ENCODE measurements at places on chromosomes 7 and 10.

DNA sequence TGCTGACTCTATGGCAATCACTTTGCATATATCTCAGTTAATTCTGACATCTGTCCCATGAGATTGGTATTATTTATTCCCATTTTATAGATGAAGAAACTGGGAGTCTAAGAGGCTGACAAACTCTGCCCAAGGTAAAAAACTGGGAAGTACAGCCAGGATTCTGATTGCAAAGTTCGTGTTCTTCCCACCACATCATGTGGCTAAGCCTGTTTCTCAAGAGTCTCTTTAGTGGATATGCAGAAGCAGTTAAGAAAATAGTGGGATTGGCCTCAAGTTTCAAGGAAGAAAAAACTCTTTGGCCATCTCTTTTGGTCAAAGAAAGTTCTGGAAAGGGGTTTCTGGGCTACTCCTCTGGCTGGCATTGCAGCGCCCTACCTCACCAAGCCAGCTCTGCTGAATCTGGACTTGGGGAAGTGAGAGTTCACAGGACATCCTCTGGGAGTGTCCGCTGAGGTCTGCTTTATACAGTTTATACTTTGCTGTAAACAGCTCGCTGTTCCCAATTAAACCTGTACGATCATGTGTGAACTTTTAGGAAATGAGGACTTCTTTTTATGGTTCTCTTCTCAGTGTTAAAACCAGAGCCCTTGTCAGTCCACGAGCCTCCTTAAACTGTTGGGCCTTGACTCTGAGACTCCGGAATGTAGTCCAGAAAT lies 12.2 kb upstream of the BMPR1A start:
- DNase-seq: no peak

GRCh38 chr10:62054830-62055229 lies 153.3 kb downstream of the ARID5B start:
- DNase-seq: no peak

GRCh38 chr10:44807451-44807850 lies 103.7 kb upstream of the TMEM72 start:
- DNase-seq: no peak

- no peak for DNase-seq
Measured at GRCh38 chr10:571688-572451, 117.6 kb downstream of the DIP2C start.

DNA sequence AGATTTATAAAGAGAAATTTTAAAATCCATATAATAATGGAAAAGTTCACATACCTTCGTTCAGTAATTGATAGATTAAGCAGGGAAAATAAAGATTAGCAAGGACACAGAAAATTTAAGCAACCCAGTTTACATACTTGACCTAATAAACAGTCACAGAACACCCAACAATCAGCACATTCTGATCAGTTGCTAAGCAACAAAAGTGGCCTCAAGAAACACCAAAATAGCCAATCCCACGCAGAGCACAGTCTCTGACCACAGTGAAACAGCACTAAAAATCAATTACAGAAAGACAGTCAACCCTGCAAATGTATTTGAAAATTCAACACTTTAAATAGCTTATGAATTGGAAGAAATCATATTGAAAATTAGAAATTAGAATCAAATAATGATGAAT lies 39.3 kb upstream of the DRGX start:
- no peak for DNase-seq

All from H9 (cell line).